ENCODE measurements at places on chromosomes 5 and 9.

GRCh38 chr5:140293091-140293848, 9.6 kb downstream of the PFDN1 start:
- no peak for DNase-seq

DNA sequence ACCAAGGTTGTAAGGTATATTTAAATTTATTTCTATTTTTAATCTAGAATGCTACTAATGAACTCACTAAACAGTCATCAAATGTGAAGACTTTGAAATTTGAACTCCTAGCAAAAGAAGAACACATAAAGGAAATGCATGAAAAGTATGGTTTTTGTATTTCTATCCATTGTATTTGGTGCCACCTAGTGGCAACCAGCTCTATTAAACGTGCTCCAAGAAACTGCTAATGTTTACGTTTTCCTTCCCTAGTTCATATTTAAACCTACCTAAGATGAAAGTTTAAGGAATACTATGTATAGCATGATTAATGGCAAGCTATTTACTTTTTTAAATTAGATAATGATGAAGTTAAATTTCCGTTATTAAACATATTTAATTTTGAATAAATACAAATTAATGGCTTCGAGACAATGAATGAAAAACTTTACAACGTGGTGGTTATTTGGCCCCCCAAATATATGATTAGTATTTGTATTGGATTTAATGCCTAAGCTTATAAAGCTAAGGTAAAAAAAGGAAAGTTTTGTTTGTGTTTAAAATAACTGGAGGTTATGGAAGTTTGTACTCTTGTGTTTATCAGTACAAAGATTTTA, 115.9 kb upstream of the SH3GL2 start:
- DNase-seq: peak; percentile 41

GRCh38 chr5:128681096-128681495, 143.1 kb upstream of the FBN2 start:
- DNase-seq: no peak

- DNase-seq: no peak
Observed at GRCh38 chr5:140718266-140718592, 18.0 kb downstream of the ZMAT2 start.

- DNase-seq: peak; percentile 78
Observed at GRCh38 chr9:96169484-96169883, 132.5 kb downstream of the HSD17B3 start.

DNA sequence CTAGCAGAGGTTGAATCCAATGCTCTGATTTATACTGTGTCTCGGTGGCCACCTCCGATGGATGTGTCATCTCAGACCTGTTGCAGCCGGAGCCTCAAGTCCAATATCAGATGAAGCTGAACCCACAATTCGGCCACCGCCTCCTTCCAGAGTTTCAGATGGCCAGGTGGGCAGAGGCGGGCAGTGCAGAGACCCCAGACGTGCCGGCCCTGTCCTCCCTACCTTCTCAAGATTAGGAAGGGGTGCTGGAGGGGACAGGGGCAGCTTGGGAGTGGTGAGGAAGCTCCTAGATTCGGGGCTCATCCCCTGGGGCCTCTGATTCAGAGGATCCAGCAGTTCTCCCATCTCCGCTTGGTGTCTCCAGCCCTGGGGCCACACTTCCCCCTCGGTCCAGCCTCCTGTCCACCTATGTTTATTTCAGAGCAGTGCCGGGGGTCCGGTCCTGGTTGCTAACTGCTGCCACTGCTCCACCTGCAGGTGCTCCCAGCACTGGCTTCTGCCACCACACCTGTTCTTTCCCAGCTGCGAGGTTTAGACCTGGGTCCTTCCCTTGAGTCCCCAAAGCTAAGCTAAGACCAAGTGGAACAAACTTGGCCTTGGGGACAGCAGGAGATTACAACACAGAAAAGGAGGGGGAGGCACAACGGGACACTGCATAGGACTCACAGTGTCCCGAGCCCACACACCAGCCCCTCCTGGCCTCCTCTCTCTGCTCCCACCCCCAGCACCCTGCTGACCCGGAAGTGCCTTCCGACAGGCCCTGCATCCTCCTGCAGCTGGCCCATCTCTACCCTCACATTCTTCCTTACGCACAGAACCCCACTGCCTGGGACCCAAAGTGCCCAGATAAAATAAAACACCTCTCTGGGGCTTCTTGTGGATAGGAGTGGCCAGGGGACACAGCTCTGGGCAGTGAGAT, 81.6 kb downstream of the NTNG2 start:
- DNase-seq: no peak

- DNase-seq: no peak
Observed at GRCh38 chr5:139190125-139190524, 8.0 kb downstream of the SIL1 start.

GRCh38 chr5:67119010-67119409, 77.6 kb downstream of the CD180 start:
- no peak for DNase-seq

All from SW480 (cell line).